Activated CD4-positive, alpha-beta T cell treated with anti-CD3 and anti-CD28 coated beads, Interleukin-2, amount 50 U/mL, for 1 hour (primary cell): ENCODE measurements at places on chromosomes 2 and 18.

DNA sequence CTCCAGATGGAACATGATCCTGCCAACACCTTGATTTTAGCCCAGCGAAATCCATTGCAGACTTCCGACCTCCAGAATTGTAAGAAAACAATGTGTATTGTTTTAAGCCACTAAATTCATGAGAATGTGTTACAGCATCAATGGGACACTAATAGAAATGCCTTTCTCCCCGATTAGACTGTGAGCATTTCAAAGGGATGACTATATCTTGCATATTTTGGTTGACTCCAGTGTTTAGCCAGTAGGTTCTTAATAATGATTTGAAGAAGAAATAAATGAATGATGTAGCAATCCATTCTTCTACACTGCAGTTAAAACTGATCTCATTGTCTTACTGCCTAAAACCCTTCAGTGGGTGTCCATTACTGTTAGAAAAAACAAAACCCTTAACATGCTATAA lies 67.4 kb upstream of the ACVR1C start:
- no peak for DNase-seq

DNA sequence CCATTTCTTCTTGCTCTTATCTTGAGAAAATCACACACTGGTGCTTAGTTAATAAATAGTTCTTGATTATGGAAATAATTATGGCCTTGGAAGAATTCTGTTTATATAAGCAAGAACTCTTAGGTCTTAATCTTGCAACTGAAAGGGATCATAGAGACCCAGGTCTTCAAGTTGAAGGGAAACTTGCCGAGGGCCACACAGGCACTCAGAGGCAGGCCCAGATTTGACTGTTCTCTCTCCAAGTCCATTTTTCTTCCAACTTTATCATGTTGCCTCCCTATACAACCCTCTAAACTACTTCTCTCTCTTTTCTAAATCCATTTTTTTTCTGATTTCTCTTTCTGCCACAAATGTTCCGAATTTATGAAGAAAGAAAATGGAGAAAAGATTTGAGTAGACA lies 94.5 kb upstream of the RMDN2 start:
- DNase-seq: no peak

GRCh38 chr2:186533717-186534116 lies 47.7 kb downstream of the ZC3H15 start:
- no peak for DNase-seq

DNA sequence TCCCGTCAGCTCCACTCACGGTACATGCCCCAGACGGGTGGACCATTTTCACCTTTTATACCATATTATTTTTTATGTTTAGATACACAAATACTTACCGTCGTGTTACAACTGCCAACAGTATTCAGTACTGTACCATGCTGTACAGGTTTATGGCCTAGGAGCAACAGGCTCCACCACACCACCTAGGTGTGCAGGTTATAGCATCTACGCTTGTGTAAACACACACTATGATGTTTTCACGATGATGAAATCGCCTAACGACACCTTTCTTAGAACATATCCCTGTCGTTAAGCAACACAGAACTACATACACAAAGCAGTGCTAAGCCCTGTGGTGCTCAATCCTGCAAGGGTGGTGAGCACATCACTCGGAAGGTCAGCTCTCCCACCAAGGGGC lies 24.5 kb downstream of the NDUFA10 start:
- no peak for DNase-seq

- DNase-seq: no peak
Observed at GRCh38 chr2:189798312-189799029, 14.2 kb downstream of the PMS1 start.
